A549 treated with GW870086 at 1 μM for 4 hours (cell line): ENCODE measurements at places on chromosomes 7 and 10. TPM values are rescaled to one million over a fixed set of nuclear protein-coding genes. Genes with fewer than 3 reads are reported as not detected.

Gene ARHGAP12
- 20.7 to 27.4 TPM (median 23.8 TPM) in 5 replicates for total RNA-seq

Gene TUBGCP2
- total RNA-seq, result 31.7 to 47.6 TPM (median 43.1 TPM) in 5 replicates

Gene PILRA
- 3.5 to 6.3 TPM (median 5.6 TPM) in 5 replicates for total RNA-seq

Gene EBLN1
- 0.16 TPM in 1 of 5 replicates, not detected in the others for total RNA-seq

Gene CALCR
- total RNA-seq, result not detected in 5 replicates
